Fibroblast of lung (primary cell): ENCODE measurements at places on chromosomes 12 and 14.

DNA sequence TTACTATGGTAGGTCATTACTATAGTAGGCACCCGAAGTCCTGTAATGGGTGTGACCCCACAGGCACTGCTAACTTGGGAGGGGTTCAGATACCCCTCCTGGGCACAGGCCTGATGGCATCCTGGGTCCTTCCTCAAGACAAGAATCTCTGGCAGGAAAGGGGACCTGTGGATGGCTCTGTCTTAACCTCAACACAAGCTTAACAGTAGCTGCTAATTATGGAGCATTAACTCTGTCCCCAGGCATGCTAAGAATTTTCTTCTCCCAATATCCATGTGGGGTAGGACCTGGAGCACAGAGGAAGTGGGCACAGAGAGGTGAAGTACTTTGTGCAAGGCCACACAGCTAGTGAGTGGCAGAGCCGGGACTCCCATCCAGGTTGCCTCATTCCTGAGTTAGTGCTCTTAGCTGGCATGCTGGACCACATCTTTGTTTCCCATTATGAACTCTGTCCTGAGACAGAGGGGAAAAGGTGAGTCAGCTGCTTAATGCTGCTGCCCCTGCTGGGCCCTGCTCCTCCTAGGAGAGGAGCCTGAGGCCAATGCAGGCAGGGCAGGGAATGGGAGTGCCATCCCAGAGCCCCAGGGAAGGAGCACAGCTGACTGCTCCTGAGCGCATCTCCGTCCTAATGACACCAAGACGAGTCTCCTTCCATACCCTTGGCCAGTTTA is 32.1 kb downstream of the GALNT16 start:
- no peak for DNase-seq

- DNase-seq, result no peak
Measured at GRCh38 chr12:43028826-43029225, 439.3 kb upstream of the PRICKLE1 start.

DNA sequence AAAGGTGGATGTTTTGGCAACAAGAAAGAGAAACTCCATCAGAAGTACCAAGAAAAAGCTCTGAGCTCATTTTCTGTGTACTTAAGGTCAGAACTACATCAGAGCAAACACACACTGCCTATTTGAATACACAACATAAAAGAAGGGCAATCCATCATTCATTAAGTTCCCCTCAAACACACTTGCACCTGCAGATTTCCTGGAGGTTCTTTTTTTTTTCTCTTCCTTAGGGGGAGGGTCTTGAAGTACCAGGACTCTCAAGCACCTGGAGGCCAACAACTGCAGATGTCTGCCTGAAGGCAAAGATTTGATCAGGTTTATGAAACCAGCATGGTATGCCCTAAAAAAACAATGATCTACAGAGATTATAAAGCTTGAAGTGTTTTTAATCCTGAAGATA is 26.1 kb upstream of the PTHLH start:
- DNase-seq, result no peak

- DNase-seq, result no peak
Measured at GRCh38 chr14:23704890-23705289, 68.7 kb downstream of the DHRS2 start.

GRCh38 chr14:24366413-24366720 is 1.6 kb upstream of the NFATC4 start:
- DNase-seq, result no peak

- DNase-seq, result no peak
Measured at GRCh38 chr12:72031066-72031465, 92.4 kb downstream of the TPH2 start.

- DNase-seq, result no peak
Measured at GRCh38 chr12:56713345-56713744, 11.8 kb downstream of the NACA start.

- DNase-seq, result no peak
Measured at GRCh38 chr14:65301862-65302539, 110.5 kb upstream of the FUT8 start.

- no peak for DNase-seq
Measured at GRCh38 chr14:84566109-84566508, 963.8 kb upstream of the FLRT2 start.

GRCh38 chr14:61328626-61329262 is 7.4 kb downstream of the PRKCH start:
- DNase-seq, result no peak

DNA sequence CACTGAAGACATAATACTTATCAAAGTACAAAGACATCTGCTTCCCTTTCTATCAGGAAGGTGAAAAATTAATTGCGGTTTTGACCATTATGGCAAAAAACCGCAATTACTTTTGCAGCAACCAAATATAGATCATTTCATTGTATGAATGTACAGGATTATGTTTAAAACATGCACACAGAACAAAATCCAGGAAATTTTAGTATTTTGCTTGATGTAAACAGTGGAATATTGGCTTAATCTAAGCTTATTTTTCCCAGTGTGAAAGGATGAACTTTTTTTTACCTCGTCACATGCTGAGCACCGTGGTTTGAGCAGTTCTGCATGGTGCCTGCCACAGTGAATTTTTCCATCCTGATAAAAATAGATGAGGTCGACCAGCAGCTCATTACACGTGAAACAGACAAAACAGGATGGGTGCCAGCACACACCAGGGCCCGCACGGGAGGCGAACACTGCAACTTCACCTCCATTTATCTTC is 121.2 kb downstream of the PRICKLE1 start:
- peak; percentile 62 for DNase-seq

DNA sequence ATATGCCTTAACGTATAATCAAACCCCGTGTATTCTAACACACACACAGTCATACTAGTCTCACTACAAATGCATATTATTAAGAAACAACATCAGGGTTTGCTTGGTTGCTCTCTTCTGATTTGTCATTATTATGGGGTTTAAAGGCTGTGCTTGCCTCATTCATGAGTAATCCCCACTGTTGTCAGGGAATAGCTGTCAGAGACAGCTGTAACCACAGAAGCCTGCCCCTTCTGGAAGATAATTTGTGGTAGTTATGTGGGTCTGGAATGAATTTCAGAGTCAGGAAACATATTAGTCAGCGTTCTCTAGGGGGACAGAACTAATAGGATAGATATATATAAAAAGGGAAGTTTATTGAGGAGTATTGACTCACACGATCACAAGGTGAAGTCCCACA is 456.9 kb upstream of the TMEM132C start:
- peak; percentile 99 for DNase-seq

GRCh38 chr12:46919666-46920400 is 94.0 kb upstream of the SLC38A4 start:
- no peak for DNase-seq

DNA sequence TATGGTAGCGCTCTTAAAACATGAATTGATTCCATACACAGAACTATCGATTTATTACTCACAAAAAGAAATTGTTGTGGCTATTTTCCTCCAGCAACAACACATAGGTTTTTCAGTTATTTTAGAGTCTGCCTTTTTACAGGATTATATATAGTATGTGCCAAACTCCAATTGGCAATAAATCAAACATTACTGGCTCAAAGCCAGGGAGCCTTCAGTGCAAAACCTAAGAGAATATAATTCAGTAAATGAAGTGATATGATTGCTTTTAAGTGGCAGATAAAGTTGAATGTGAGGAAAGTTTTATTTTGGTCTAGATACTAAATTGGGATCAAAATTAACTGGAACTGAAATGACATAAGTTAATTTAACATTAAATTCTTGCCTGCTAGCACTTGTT is 234.8 kb downstream of the PIK3C2G start:
- DNase-seq, result no peak

DNA sequence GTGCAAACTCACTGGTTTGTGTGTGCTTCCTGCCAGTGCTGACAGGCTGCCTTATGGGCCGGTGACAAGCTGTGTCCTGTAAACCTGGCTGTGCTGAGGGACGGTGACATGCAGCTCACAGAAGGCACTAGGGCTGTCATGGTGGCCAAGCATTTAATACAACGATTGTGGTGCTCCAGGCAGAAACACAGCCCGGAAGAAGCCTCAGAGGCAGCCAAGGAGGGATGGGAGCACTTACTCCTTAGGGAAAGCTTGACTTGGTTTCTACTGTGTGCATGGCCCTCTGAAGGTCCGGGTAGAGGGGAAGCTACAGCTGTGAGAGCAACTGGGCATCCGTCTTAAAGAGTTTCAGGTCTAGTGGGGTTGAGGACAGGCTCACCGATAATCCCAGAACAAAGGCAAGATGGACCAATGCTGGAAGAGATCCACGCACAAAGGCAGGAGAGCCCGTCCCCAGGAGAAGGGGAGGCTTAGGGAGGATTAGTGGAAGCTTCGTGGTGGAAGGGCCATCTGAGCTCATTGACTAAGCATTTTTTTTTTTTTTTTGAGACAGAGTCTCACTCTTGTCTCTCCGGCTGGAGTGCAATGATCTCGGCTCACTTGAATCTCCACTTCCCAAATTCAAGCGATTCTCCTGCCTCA is 10.7 kb upstream of the MCRS1 start:
- no peak for DNase-seq

- DNase-seq, result peak; percentile 71
Measured at GRCh38 chr12:55681142-55682077, 26.3 kb downstream of the ITGA7 start.

GRCh38 chr14:72744416-72745120 is 149.3 kb downstream of the DPF3 start:
- DNase-seq, result no peak

GRCh38 chr12:80293759-80294158 is 150.3 kb upstream of the PTPRQ start:
- DNase-seq, result no peak
